ENCODE measurements at places on chromosomes 16 and 17.

DNA sequence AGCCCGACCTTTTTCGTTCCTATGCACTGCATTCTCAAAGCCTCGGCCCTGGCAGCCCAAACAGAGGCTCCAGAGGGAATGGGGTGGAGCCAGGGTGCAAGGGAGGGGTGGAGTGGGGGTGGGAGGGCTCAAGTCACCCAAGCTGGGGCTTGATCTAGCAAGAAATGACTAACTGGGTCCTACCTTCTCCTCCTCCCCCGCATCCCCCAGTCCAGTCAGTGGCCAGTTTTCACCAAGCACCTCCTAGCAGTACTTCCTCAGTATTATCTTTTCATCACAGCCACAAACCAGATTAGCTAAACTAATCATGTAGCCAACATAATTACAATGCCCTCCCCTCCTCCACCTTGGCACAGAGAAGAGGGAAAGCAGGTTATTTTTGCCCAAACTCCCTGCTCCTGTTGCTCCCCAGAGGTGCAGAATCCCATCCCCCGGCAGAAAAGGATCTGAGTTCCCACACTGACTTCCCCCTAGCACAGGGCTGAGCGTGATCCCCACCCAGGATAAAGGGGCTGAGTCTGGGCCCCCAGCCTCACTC, 2.2 kb downstream of the JUP start:
- peak; percentile 30 for DNase-seq

- DNase-seq = no peak
These were observed 6.9 kb downstream of the RGS9 start for GRCh38 chr17:65143889-65144604.

GRCh38 chr16:65600629-65601028, 478.8 kb upstream of the CDH11 start:
- no peak for DNase-seq

GRCh38 chr16:11691235-11691634, 23.0 kb downstream of the SNN start:
- no peak for DNase-seq

DNA sequence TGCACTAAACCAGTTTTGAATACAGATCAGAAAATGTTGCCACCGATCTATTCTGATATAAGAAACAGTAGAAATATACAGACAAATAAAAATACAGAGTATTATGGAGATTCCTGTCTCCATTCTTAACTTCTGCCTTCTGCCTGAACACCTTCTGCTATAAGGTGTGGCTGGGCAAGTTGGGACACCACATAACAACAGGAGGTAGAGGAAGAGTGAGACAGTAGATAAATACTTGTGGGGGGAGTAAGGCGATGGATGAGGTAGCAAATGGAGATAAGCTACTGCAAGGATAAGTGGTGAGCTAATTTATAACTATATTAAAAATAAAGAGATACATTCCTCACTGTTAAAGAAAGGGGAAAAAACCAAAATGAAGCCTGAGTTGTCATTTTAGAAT, 143.7 kb downstream of the CDH8 start:
- DNase-seq = no peak

GRCh38 chr17:28901866-28902818, 737 bp downstream of the DHRS13 start:
- peak; percentile 59 for DNase-seq

- peak; percentile 100 for DNase-seq
These were observed 344.6 kb downstream of the SOX9 start for GRCh38 chr17:72465191-72466024.

- no peak for DNase-seq
These were observed 93.8 kb upstream of the FAM20A start for GRCh38 chr17:68694791-68695485.

All from ELR (cell line).